ENCODE measurements at places on chromosomes 12 and 14. TPM values are rescaled to one million over a fixed set of nuclear protein-coding genes. Genes with fewer than 3 reads are reported as not detected.

GRCh38 chr12:3636328-3636727 lies 116.6 kb downstream of the CRACR2A start:
- no peak overlapping the region for H3K27ac ChIP-seq
- no peaks in the 10 kb centered on the region for H3K27me3 ChIP-seq
- no peaks in the 10 kb centered on the region for H3K4me1 ChIP-seq
- DNase-seq, result no peak

- no peaks in the 10 kb centered on the region for H3K27me3 ChIP-seq
- H3K36me3 ChIP-seq, result no peaks in the 10 kb centered on the region
- H3K27ac ChIP-seq, result peak overlapping the region; percentile 100
- H3K4me3 ChIP-seq, result peak overlapping the region; percentile 14
Observed at GRCh38 chr12:6377667-6377994, 2.3 kb upstream of the SCNN1A start.

GRCh38 chr14:35407306-35407630 lies 2.7 kb upstream of the NFKBIA start:
- no peak for DNase-seq
- H3K27ac ChIP-seq, result no peak overlapping the region
- no peaks in the 10 kb centered on the region for H3K27me3 ChIP-seq
- H3K4me3 ChIP-seq, result no peak overlapping the region

DNA sequence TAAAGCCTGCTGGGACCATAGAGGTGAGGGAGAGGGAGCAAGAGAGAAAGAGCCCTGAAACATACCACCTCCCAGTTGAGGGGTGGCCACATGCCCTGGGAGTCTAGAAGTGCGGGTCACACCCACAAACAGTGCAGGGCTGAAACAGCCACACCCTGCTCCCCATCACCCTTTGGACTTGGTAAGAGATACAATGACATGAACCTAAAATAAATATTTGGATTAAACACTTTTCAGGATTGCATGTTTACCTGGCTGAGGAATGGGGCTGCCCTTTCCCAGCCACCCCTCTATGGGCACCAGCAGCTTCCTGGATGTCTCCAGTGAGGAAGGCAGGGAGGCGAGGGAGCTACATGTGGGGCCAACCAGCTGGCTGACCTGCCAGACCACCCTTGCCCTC lies 39.0 kb upstream of the TC2N start:
- no peaks in the 10 kb centered on the region for H3K27me3 ChIP-seq
- no peaks in the 10 kb centered on the region for H3K4me1 ChIP-seq
- no peaks in the 10 kb centered on the region for H3K36me3 ChIP-seq
- no peak overlapping the region for H3K27ac ChIP-seq
- H3K4me3 ChIP-seq, result no peak overlapping the region

- H3K36me3 ChIP-seq, result no peaks in the 10 kb centered on the region
- no peak for DNase-seq
- H3K27me3 ChIP-seq, result no peaks in the 10 kb centered on the region
- H3K27ac ChIP-seq, result no peak overlapping the region
- H3K4me1 ChIP-seq, result no peaks in the 10 kb centered on the region
Observed at GRCh38 chr14:100737526-100737925, 10.8 kb downstream of the DLK1 start.

- no peaks in the 10 kb centered on the region for H3K36me3 ChIP-seq
- DNase-seq, result no peak
- H3K27me3 ChIP-seq, result no peaks in the 10 kb centered on the region
- no peak overlapping the region for H3K27ac ChIP-seq
Observed at GRCh38 chr14:62436261-62436660, 609.0 kb downstream of the KCNH5 start.

- peaks cover 35% of the 10 kb centered on the region for H3K4me1 ChIP-seq
- H3K27me3 ChIP-seq, result no peaks in the 10 kb centered on the region
- peak overlapping the region; percentile 92 for H3K4me3 ChIP-seq
- H3K36me3 ChIP-seq, result peaks cover 3% of the 10 kb centered on the region
- H3K27ac ChIP-seq, result peak overlapping the region; percentile 82
Observed at GRCh38 chr12:56221232-56221756, 428 bp downstream of the RNF41 start.

DNA sequence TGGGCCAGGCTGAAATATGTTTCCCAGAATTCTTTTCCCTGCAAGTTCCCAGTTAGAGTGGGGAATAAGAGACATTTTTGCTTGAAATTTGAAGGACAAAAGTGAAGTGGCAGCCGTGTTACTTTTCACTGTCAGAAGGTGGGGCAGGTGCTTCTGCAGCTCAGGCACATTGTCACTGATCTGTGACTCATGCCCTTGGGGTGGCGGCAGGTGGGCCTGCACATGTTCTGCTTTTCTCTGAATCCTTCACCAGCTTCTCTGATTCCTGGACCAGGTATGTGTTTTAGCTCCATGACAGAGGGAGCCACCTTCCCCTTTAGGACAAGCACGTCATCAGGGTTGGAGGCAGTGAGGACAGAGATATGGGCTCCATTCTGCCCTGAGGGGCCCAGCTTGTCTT lies 11.7 kb upstream of the KCNA5 start:
- no peak overlapping the region for H3K4me3 ChIP-seq
- H3K27me3 ChIP-seq, result peaks cover 38% of the 10 kb centered on the region
- H3K36me3 ChIP-seq, result no peaks in the 10 kb centered on the region
- no peak for DNase-seq
- H3K4me1 ChIP-seq, result no peaks in the 10 kb centered on the region

DNA sequence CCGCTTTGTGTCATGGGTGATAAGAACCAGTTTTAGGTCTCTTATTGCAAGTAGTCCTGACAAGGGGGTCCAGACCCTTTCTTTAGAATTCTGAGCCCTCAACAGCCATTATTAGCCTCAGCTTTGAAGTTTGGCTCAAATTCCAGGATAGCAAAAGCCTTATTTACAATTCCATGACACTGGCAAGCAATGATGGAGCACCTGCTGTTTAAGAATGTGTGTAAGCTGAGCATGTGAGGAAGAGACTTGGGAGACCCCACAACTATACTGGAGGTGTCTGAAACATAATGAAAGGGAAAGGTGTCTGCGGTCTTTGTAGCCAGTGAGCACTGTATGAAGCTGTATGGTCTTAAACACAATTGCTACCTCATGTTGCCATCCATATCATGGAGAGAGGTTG lies 119.8 kb downstream of the TBX5 start:
- no peak for DNase-seq
- H3K4me1 ChIP-seq, result no peaks in the 10 kb centered on the region
- H3K27ac ChIP-seq, result no peak overlapping the region
- no peaks in the 10 kb centered on the region for H3K36me3 ChIP-seq
- no peak overlapping the region for H3K4me3 ChIP-seq

- no peak overlapping the region for H3K4me3 ChIP-seq
- H3K36me3 ChIP-seq, result no peaks in the 10 kb centered on the region
- no peak overlapping the region for H3K27ac ChIP-seq
- H3K27me3 ChIP-seq, result peaks cover 13% of the 10 kb centered on the region
Observed at GRCh38 chr14:57080691-57081090, 188.0 kb downstream of the EXOC5 start.

Gene OR4Q3
- total RNA-seq, result not detected

Gene LRP1-AS
- not detected for total RNA-seq

Gene GRIP1
- not detected for total RNA-seq

Gene SAMD15
- total RNA-seq, result 1.9 TPM

Gene DNAI7
- 0.52 TPM for total RNA-seq
